Activated CD4-positive, alpha-beta T cell treated with anti-CD3 and anti-CD28 coated beads, Interleukin-2, amount 10 ng/mL, durations not matched to agents 7 days and 5 days (primary cell): ENCODE measurements at places on chromosomes 6 and 20. TPM values are rescaled to one million over a fixed set of nuclear protein-coding genes. Genes with fewer than 3 reads are reported as not detected.

Gene PACSIN1
- total RNA-seq: 1.6 TPM

Gene ISM1
- total RNA-seq: 1.3 TPM

Gene FAXC
- total RNA-seq: not detected

Gene ADGRF1
- not detected for total RNA-seq

Gene C6orf89
- total RNA-seq: 47.5 TPM

Gene SLC22A1
- 0.67 TPM for total RNA-seq

Gene LPA
- not detected for total RNA-seq

Gene CST4
- total RNA-seq: not detected

Gene BCAS4
- 10.6 TPM for total RNA-seq

Gene FRK
- 0.02 TPM for total RNA-seq

Gene TRIM38
- total RNA-seq: 27.6 TPM

Gene TREM1
- not detected for total RNA-seq

Gene SNAP25
- not detected for total RNA-seq

Gene EFCAB8
- 1.2 TPM for total RNA-seq

Gene CDSN
- not detected for total RNA-seq

Gene TUBB2B
- not detected for total RNA-seq

Gene DLGAP4
- total RNA-seq: 29.5 TPM

Gene HEY2
- total RNA-seq: not detected

Gene VSTM2L
- not detected for total RNA-seq

Gene DAAM2
- total RNA-seq: not detected

Gene LCA5
- total RNA-seq: 0.25 TPM

Gene ARFGAP1
- total RNA-seq: 94.4 TPM

Gene TOX2
- 1.9 TPM for total RNA-seq

Gene OR2H2
- not detected for total RNA-seq

Gene HLA-DOA
- total RNA-seq: 1.6 TPM

Gene SEMG1
- not detected for total RNA-seq

Gene GINS1
- 28.9 TPM for total RNA-seq

Gene NAA20
- 47.2 TPM for total RNA-seq

Gene SMPDL3A
- total RNA-seq: 0.19 TPM

Gene DNAH8
- 0.10 TPM for total RNA-seq

Gene SASH1
- total RNA-seq: 0.50 TPM

Gene LRRN4
- total RNA-seq: not detected

Gene SLC26A8
- not detected for total RNA-seq

Gene SMLR1
- total RNA-seq: not detected

Gene SSTR4
- total RNA-seq: not detected

Gene SMIM29
- 23.1 TPM for total RNA-seq

Gene TPD52L1
- total RNA-seq: not detected

Gene MMP24
- not detected for total RNA-seq

Gene UCKL1
- total RNA-seq: 37.8 TPM
